Stimulated activated CD4-positive, alpha-beta T cell treated with anti-CD3 and anti-CD28 coated beads, TNF-alpha, amount 100 ng/mL, for 1 hour (primary cell): ENCODE measurements at places on chromosomes 4 and X.

DNA sequence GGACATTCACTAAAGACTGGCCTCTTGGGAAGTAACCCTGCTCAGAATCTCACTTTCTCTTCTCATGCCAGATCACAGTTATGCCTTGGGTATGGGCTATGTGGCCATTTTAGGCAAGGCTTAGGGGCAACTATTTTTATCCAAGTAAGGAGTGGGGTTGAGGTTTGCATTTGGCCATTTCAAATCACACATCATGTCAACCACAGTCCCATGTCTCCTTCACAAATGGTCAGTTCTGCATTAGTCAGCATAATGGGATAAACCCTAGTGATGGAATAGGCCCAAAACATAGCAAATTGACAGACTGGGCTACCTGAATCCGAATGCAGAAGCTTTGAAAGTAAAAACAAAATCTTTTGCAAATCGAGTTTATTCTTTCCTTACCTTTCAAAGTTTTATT is 827 bp upstream of the RTL3 start:
- no peak for DNase-seq

DNA sequence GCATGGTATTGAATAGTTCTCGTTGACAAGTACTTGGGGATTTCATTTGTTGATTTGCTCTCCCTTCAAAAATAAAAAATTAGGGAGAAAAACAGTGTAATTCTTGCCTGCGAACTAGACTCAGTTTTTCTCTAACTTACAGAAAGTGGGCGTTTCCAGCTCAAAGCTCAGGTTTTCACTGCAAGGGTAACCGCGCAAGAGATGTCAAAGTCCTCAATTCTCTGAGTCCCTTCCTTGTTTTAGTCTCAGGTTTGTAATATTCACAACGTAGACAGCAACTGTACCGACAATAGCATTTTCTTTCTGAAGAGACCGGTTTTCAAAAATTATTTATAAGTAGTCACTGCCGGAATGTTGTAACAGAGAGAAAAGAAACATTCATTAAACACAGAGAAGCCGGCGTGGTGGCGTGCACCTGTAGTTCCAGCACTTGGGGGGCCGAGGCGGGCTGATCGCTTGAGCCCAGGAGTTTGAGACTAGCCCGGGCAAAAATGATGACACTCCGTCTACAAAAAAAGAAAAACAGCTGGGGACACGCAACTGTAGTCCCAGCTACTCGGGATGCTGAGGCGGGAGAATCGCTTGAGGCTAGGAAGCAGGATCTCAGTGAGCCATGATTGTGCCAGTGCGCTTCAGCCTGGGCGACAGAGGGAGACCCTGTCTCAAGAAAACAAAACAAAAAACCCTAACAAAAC is 774 bp downstream of the ZCCHC4 start:
- DNase-seq: no peak

- no peak for DNase-seq
Observed at GRCh38 chrX:1102786-1103185, 109.7 kb downstream of the CRLF2 start.

DNA sequence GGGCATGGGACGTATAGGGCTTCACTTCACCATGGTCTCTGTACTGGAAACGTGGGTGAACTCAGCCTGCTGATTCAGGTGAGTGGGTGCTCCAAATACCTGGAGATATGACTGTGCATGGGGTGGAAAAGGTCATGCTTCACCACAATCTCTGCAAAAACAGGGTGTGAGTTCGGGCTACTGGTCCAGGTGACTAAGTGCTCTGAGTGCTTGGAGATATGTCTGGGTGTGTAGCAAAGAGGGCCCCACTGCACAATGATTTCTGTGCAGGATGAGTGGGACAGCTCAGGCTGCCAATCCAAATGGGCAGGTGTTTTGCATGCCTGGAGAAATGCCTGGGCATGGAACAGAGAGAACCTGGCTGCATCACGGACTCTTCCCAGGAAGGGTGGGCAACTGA is 11.2 kb upstream of the CPXCR1 start:
- DNase-seq: no peak

GRCh38 chr4:40856840-40857362 is 107.1 kb downstream of the NSUN7 start:
- no peak for DNase-seq

- no peak for DNase-seq
Observed at GRCh38 chr4:80112236-80112635, 39.2 kb upstream of the ANTXR2 start.

DNA sequence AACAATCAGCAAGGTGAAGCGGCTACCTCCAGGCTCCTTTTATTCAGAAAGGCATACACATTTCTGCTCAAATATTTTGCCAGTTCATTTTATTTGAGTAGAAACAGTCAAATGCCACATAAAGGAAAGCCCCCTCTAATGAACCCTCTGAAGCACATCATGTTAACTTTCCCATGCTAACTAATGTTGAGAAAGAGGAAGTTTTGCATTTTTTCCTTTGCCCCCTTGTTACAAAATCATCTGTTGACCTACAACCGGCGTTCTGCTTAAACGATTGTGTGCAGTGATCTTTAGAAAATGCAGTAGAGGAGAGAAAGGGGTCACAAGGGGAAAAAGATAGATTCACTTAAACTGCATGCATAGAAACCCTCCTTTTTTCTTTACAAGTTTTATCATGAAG is 25.2 kb upstream of the ATXN3L start:
- DNase-seq: no peak

GRCh38 chrX:31233941-31234496 is 162.2 kb upstream of the FTHL17 start:
- DNase-seq: no peak

GRCh38 chrX:40573763-40574162 is 7.0 kb upstream of the ATP6AP2 start:
- no peak for DNase-seq

- DNase-seq: no peak
Observed at GRCh38 chrX:109822861-109823260, 89.8 kb upstream of the ACSL4 start.

- no peak for DNase-seq
Observed at GRCh38 chr4:3288571-3289094, 4.2 kb upstream of the RGS12 start.

DNA sequence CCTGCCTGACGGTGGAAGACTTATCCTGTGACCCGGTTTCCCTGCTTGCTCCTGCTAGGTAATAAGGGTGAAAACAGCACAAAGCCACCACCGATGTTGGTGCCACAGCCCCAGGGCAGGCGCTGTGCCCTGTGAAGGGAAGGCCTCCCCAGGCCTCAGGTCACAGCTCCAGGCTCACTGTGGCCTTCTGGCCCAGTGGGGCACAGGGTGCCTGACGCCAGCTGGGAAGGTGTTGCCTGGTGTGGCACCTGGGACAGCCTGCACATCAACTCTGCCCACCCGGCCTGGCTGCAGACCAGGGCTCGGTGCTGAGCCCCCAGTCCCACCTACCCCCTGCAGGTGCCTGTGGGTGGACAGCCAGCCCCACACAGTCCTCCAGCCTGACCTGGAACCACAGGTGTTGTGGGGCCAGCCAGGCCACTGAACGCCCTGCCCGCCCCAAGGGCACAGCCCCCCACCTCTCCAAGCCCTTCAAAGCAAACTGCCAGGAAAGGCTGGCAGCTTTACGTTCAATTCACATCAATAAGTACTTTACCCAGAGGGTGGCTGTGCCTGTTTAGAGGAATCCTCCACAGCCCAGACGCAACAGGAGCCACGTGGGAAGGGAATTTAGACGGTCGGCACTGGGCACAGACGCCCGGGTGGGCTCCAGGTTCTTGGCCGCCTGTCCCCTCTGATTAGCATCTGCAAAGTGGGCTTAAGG is 54.3 kb downstream of the ZFYVE28 start:
- no peak for DNase-seq

DNA sequence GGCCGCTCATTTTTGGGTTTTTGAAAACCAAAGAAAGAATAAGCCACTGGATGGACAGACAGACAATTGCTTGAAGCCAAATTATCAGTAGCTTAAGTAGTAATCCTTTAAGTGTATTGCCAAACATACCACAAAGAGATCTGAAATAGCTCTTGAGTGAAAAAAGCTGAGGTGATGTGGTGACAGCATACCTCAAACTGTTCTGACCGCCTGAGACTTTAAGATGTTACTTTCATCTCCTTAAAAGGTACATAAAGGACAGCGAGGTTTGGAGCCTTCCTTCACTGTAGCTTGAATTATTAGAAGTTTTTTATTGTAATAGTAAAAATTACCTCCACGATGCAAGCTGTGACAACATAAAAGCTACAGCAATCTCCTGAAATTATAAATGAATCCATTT is 271.5 kb upstream of the FAM241A start:
- no peak for DNase-seq
